Mesothelial cell of epicardium (in vitro differentiated cells): ENCODE measurements at places on chromosomes 3 and 15.

- DNase-seq: peak; percentile 52
Observed at GRCh38 chr15:88878720-88879184, 16.6 kb downstream of the HAPLN3 start.

DNA sequence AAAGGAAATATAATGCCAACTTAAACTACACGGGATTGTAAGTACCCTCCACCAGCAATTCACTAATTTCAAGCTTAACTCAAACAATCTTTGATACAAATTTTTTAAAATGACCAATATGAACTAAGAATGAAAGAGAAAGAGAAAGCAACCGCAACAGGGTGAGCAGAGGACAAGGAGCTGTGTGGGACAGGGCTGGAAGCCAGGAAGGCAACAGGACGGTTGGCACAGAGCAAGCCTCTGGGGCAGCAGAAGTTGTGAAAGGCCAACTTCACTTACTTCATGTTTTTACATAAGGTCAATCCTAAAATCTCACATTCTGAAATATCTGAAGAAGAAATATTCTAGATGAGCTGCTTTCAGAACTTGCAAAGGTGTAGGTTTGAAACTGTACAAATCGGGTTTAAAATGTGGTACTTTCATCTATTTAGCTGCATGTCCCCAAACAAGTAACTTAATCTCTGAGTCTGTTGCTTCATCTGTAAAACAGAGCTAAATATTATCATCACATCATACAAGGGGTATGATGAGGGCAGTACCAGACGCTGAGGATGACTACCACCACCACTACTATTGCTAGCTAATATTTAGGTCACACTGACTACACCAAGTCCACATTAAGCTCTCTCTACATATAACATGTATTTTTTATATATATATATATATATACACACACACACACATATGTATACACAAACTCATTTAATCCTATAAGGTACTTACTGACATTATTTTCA is 101.7 kb downstream of the IGSF11 start:
- DNase-seq: no peak

GRCh38 chr15:35514759-35515158 is 31.2 kb downstream of the DPH6 start:
- DNase-seq: no peak

DNA sequence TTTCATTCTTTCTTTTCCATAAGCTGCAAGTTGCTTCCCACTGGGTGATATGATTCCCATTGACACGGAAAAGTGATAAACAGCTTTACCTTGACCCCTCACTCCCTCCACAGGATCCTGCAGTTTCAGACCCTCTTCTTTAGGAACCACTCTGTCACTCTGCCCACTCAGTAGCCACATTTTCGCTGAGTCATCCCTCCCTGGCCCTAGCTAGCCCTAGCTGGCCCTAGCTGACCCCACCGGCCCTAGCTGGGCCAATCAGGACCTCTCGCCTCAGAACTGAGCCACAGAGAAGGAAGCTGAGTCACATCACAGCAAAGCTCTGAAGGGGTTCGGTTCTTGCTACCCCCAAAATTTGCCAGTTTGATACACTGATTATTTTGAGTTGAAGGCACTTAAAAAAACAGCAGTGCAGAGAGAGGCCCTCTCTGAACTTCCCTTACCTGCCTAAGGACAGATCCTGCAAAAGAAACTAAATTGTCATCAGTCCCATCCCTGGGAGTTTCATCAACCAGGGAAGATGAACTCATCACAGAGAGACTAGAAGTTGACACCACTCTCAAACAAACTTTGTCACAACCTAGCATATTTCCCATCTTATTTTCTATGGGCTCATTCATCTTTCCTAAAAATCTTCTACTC is 233.5 kb upstream of the PROK2 start:
- DNase-seq: no peak

DNA sequence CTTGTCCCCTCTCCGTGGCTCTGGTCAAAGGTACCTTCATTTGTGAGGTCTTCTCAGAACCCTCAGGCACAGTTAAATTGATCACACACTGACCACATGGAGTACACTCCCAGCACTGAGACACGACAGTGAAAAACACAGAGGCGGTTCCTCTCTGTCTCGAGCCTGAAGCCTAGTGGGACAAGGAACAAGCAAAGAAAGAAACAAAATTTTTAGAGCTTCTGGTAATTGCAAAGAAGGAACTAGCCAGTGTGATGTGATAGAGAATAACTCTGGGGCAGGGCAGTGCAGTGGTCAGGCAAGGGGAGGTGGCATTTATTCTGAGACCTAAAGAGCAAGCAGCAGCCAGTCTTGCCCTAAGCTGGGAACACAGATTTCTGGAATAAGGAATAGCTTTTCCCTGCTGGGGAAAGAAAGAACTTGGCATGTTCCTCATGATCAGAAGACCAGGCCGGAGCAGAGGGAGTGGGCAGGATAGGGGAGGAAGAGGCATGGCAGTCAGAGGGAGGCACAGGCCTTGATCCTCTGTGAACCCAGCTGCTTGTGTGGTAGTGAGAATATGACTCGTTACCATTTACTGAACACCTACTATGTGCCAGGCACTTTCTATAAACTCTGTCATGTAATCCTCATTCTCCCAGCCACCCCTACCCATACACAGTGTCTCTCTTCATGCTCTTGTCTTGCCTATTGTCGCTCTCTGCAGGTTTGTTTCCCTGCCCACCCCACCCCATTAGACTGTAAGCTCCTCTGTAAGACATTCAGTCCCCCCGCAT is 262.3 kb upstream of the HES1 start:
- no peak for DNase-seq

GRCh38 chr15:31377030-31377429 is 50.4 kb downstream of the KLF13 start:
- no peak for DNase-seq

- DNase-seq: no peak
Observed at GRCh38 chr3:151580591-151580990, 119.7 kb upstream of the IGSF10 start.

DNA sequence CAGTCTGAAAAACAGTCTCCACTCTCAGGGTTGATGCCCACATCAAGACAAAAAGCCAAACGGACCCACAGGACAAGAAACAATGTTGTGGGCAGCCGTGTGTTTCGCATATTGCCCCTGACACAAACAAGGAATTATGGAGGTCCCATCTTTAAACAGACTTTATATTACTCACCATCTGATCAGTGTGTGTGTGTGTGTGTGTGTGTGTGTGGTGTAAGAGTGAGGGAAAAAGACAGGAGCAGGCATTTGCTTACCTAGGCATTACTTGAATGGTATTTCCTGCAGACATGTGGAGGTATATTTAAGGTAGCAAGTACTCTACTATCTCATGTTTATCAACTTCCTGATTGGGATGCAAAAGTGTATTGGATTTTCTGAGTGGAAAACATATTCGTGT is 136.3 kb downstream of the TMCO5A start:
- no peak for DNase-seq

- DNase-seq: no peak
Observed at GRCh38 chr3:35439663-35440062, 199.7 kb upstream of the ARPP21 start.

DNA sequence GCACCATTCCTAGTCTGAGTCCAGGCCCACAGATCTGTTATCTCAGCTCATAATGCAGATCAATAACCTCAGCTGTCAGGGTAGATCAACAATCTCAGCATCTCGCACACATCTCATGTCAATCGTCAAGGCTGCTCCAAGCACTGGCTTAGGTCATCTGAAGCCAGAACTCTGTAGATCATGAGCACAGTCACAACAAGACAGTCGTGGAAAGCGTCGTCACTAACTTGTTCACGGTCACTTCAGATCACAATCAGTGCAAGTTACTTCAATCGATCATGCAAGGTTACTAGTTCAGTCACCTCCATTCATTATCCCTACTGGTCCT is 71.8 kb downstream of the RBPMS2 start:
- no peak for DNase-seq

- no peak for DNase-seq
Observed at GRCh38 chr15:78889000-78889399, 16.3 kb downstream of the MORF4L1 start.

- no peak for DNase-seq
Observed at GRCh38 chr3:193214445-193214844, 26.6 kb upstream of the PLAAT1 start.

DNA sequence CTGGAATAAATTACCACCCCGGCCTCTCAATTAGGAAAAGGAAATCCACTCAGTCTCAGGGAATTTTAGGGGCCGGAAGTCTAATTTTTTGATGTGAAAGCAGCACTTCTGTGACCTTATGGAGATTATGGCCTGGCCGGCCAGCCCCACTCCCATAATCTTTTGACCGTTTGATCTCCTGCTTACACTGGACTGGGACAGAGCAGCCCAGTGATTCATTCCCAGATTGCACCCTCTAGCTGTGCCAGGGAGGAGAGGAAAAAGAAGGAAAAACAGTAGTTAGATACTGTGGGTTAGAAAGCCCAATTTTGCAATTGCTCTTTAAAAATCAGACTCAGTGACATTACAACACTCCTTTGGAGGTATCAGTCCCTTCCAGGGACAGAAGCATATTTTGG is 32.4 kb downstream of the GJD2 start:
- no peak for DNase-seq

- DNase-seq: no peak
Observed at GRCh38 chr15:59377924-59378323, 5.3 kb upstream of the MYO1E start.

DNA sequence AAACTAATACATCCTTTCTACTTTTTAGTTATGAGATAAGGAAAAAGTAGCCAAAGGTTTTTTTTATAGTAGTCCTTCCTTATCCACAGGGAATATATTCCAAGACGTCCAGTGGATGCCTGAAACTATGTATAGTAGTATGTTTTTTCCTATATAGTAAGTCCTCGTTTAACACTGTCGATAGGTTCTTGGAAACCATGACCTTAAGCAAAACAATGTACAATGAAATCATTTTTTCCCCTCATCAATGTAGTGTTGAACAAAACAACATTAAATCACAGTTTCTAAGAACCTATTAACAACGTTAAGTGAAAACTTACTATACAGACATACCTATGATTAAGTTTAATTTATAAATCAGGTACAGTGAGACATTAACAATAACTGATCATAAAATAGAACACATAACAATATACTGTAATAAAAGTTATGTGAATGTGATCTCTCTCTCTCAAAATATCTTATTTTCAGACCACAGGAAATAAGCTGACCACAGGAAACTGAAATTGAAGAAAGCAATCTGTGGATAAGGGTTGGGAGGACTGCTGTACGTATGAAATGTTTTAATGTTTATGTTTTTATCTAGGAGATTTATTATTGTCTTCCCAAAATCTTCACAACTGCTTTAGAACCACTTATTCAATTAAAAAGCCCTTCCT is 20.6 kb downstream of the COPS2 start:
- no peak for DNase-seq

DNA sequence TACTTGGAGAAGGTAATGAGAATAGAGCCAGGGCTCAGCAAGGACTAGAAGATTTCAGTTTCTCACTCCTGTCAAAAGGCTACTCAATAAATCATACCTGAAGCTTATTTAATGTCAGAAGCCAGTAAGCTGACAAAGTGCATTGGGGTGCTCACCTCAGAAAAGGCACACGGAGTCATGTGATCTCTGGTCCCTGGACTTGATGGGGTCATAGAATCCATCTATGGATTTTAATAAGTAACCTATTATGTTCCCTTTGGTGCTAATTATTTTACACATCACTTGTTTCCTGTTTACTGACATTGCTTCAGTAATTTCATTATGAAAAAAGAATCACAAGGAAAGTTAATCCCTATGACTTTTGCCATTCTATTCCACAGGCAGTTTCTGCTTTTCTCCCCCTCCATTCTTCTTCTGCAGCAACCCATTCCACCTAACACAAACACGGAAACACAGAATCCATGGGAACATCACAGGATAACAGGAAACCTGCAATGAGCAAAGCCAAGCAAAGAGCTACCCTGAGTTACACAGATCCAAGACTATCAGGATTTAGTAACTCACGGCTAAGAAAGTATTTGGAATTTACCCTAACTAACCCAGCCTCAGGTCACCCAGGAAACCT is 159.6 kb downstream of the MEIS2 start:
- DNase-seq: no peak

- DNase-seq: no peak
Observed at GRCh38 chr15:71708051-71708429, 102.3 kb upstream of the NR2E3 start.

DNA sequence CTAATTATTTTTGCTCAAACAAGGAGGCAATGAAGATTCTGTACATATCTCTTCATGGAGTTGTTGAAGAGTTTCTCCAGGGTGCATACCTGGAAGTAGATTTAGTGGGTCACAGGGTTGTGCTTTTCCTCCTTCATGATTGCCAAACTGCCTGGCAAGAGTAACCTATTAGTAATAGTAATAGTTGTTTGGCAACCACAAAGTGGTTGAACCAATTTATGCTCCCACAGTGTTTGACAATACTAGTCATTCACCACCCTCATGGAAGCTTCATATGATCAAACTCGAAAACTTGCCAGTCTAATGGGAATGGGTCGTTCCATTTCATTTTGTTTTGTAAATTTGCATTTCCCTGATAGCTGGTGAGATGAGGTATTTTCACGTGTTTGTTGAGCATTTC is 57.8 kb downstream of the TLE3 start:
- no peak for DNase-seq

DNA sequence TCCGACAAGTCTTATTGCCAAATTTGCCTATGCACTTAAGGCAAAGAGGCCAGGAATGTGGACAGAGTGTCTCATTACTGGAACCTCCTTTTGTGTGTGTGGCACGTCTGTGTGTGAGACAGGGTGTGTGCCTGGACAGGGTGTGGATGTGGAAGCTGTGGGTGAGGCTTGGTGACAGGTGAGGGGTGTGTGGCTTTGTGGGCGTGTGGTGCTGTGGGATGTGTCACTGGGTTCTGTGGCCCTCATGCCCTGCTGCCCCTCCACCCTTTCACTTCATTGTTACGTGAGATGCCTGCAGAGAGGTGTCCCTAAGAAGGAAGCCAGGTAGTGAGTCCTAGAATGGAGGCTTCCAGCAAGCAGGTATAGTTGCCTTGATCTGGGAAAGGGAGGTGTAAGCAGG is 244.0 kb upstream of the CHRNA7 start:
- no peak for DNase-seq

- DNase-seq: no peak
Observed at GRCh38 chr3:48057521-48057920, 41.3 kb upstream of the MAP4 start.

DNA sequence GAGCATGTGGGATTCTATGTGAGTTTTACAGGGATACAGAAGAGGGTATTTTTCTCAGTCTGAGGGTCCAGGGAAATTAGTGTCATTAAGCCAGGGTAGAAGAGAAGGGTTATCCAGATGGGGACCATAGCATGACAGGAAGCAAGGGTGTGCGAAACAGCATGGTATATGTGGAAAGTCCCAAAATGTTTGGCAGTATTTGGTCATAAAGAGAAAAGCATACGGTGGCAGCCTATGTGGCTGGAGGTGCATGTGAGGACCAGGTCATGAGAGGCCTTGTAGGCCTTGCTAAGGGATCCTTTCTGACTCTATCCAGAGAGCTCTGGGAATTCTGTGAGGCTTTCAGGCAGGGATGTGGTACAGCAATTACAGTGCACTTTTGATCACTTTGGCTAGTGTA is 411.4 kb downstream of the AGBL1 start:
- no peak for DNase-seq

- DNase-seq: no peak
Observed at GRCh38 chr15:41992151-41992802, 19.9 kb upstream of the EHD4 start.
